ENCODE measurements at places on chromosomes 1 and 21.
A peak's percentile ranks its signal among the peaks of the same experiment; 100 is the strongest.

DNA sequence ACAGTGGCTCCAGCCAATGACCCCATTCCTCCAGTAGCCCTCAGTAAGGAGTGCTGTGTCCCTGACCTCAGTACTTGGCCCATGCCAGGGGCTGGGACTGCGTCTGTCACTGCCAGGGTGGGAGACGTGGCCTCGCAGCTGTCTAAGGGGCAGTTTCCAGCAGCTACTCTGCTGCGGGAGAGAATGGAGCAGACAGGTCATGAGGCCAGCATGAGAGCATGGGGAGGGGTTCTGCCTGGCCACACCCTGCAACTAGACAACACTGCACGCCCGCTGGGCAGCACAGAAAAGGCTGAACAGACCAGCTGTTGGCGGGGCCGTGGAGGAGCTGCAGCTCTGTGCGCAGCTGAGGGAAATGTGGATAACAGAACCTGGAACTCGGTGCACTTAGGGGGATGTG lies 91.6 kb upstream of the COL6A1 start:
- DNase-seq: no peak

- no peak for DNase-seq
These were observed 1.4 kb downstream of the VPS13D start for GRCh38 chr1:12231276-12231595.

GRCh38 chr1:44999232-44999631 lies 11.9 kb downstream of the HECTD3 start:
- no peak for DNase-seq

DNA sequence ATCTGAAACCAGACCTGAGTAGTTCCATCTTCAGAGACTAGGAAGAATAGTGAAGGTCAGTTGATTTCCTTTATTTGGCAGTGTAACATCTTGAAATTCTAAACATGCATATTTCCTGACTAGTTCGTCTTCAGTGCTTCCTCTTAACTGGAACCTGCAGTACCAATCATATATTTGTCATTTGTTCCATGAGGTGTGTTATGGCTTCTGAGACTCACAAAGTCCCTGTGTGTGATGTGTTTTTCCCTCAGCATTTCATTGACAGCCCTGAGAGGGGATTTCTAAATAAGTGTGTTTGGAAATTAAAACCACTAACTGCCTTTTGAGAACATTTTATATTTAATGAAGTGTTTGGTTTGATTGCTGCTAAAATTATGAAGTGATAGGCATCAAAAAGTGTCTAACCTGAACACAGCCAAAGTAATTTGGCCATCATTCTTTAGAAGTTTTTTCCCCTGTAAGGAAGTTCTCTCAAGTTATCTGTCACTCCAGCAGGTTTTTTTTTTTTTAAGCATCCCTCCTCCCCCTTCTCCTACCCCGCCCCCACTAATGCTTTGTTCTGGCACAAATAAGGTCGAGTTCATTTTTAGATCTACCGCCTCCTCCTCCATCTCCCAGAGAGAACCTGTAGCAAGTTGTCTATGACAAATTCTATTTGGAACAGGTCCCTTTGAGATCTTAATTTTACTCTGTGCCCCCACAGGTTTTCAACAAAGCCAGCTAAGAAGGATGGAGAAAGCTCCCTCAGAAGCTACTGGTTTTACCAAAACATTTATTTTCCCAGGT lies 61.4 kb downstream of the TMEM200B start:
- no peak for DNase-seq

DNA sequence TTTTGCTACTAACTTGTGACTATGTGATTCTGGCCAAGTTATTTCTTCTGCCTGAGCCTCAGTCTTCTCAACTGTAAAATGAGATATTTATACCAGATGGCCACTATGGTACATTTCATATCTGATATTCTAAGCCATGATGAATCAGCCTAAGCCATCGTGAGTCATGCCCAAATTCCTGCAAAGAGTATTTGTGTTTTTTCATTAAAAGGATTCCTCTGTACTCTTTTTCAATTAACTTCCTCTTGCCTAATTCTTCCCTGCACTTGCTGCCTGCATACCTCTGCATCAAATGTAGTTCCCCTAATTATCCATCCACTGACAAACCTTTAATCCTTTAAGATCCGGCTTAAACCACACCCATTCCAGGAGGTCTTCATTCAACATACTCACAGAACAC lies 575.1 kb upstream of the BEND5 start:
- DNase-seq: no peak

DNA sequence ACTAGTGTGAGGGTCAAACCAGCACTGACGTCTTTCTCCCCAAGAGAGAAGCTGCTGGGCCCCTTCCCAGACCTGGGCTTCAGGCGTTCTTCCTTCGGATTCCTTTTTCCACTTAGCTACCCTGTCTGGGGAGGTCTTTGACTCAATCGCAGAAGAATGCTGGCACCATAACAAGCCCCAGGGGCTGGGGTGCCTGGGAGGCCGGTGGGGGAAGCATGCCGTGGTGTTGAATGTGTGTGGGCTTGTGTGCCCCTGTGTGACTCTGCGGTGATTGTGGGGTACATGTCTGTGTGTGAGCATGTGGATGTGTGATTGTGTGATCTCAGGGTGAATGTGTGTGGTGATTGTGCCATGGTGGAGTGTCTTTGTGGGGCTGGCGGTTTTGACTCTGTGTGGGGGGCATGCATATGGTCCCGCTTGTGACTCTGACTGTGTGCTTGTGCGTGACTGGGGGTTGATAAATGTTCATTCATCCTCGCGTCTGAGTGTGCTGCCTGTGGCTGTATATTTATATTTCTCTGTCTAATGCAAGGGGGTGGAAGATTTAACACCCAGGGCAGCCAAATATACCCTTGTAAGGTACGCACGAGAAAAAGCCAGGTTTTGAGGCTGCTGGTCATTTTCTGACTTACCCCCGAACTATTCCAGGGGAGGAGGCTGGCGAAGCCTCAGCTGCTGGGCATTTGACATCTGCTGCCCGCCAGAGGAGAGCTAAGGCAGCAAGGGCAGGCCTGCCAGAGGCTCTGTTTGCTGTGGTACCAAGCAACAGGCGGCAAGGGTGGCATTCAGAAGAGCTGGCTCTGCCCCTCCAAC lies 1.1 kb upstream of the SYNC start:
- no peak for DNase-seq

DNA sequence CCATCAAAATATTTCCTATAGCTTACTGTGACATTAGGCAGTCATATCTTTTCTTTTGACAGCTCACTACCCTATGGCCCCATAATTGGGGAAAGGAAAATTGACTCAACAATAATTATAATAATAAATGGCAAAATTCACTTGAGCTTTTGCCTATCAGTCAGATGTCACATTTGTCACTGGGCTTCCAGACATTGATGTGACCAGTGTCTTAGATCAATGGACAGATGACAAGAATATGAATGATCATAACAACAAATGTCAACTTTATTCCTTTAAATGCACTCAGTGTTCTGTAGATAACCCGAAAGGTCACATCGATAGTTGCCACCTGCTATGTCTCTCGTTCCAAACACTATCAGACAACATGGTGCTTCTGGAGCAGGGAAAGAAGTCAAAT lies 266.7 kb downstream of the GPATCH2 start:
- no peak for DNase-seq

DNA sequence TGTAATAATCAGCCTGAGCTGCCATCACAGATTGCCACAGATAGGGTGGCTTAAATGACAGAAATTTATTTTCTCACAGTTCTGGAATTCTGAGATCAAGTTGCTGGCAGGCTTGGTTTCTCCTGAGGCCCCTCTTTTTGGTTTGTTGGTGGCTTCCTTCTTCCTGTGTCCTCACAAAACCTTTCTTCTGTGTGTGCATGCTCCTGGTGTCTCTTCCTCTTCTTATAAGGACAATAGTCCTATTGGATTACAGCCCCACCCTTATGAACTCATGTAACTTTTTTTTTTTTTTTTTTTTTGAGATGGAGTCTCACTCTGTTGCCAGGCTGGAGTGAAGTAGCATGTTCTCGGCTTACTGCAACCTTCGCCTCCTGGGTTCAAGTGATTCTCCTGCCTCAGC lies 41.0 kb upstream of the F3 start:
- DNase-seq: no peak

- DNase-seq: no peak
These were observed 14.9 kb downstream of the PRDM2 start for GRCh38 chr1:13714851-13715250.

- no peak for DNase-seq
These were observed 89.9 kb upstream of the IPO9 start for GRCh38 chr1:201739080-201739479.

DNA sequence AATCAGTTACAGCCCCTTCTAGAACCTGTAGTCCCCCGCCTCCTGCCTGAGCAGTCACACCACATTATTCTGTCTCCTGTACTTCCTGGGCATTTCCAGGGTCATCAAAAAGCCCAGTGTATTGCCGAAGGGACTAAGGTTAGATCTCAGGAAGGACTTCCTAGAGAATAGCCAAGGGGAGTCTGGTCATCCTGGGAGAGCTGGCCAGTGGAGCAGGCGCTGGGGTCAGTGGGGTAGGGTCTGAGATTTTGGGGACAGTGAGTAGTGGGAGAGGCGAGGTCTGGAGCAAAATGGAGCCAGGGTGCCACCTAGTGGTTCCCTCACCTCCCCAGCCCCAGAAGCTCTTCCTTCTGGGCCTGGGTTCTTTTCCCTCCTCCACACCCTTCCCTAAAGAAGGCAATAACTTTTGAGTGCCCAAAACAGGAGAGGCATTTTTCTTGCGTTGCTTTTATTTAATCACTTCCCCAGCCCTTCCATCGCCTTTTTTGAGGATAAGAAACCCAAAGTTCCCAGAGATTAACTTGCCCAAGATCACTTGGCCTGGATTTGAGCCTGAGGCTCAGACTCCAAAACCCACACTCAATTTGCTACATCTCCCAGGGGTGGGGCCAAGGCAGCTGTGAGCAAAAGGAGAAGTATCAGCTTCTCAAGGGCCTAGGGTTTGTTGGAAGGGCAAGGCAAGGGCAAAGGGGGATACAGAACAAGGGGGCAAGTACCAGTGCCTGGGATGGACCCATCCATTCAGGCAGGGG lies 7.3 kb upstream of the PMVK start:
- peak; percentile 68 for DNase-seq

- DNase-seq: no peak
These were observed 36.0 kb upstream of the DHCR24 start for GRCh38 chr1:54922921-54923421.

GRCh38 chr1:39531526-39531925 lies 40.1 kb downstream of the BMP8A start:
- DNase-seq: no peak
